Jurkat, Clone E6-1 (cell line): ENCODE measurements at places on chromosomes 13 and 19.

GRCh38 chr13:78299832-78300623, 303.3 kb downstream of the POU4F1 start:
- no peak for DNase-seq

DNA sequence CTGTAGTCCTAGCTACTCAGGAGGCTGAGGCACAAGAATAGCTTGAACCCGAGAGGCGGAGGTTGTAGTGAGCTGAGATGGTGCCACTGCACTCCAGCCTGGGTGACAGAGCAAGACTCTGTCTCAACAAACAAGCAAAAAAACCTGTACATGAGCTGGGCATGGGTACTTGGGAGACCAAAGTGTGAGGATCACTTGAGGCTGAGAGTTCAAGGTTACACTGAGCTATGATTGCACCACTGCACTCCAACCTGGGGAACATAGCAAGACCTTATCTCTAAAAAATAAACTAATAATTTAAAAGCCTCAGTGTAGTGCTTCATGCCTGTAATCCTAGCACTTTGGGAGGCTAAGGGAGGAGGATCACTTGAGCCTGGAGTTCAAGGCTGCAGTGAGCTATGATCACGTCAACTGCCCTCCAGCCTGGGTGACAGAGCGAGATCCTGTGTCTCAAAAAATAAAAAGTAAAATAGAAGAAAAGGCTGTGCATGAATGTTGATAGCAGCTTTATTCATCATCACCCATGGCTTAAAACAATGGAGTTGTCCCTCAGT, 12.3 kb upstream of the DOCK6 start:
- no peak for DNase-seq

DNA sequence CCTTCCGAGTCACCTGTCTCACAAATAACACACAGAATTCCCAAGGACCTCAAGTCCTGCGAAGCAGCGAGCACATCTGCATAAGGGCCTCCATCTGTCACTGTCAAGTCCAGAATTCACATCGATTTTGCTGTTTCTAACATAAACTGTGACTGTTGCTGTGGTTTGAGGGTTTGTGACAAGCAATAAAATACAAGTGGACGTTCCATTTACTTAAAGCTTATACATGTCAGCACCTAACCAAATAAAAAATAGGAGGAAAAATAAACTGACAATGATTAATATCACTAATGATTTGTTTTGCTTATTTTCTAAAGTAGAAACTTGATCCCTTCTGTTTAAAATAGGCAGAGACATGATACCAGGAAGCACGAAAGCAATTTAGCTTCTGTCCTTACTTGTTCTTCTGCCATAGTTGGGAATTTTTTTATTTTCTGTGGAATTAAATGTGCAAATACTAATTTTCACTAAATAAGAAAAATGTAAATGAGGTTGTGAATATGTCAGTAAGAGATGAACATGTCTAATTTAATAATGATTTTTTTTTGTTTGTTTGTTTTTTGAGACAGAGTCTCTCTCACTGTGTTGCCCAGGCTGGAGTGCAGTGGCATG, 279.1 kb downstream of the FGF9 start:
- DNase-seq, result no peak

DNA sequence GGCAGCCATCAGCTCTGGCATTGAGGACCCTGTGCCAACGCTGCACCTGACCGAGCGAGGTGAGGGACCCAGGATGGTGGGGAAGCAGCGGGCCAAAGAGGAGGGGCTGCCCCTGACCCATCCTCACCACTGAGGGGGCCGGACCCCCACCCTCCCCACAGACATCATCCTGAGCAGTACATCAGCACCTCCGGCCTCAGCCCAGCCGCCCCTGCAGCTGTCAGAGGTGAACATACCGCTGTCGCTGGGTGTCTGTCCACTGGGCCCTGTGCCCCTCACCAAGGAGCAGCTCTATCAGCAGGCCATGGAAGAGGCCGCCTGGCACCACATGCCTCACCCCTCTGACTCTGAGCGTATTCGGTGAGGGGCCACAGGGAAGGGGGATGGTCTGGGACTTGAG, 7.3 kb downstream of the LENG1 start:
- no peak for DNase-seq

DNA sequence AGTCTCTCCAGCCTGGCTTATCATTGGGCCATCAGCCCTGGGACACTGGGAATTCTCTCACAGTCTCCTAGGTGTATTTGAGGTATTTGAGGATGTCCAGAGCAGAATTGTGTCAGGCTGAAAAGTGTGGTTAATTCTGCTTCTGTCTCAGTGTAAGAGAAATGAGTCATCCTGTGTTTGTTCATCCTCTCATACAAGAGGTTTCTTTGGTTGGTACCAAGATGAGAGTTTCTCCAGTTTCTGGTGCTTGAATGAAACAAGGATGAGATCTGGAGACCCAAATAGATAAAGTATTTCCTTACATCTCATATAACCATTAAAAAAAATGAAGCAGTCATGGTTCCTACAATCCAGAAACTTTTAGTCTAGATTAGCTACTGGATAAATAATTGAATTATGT, 7.7 kb downstream of the ZNF253 start:
- DNase-seq, result no peak

DNA sequence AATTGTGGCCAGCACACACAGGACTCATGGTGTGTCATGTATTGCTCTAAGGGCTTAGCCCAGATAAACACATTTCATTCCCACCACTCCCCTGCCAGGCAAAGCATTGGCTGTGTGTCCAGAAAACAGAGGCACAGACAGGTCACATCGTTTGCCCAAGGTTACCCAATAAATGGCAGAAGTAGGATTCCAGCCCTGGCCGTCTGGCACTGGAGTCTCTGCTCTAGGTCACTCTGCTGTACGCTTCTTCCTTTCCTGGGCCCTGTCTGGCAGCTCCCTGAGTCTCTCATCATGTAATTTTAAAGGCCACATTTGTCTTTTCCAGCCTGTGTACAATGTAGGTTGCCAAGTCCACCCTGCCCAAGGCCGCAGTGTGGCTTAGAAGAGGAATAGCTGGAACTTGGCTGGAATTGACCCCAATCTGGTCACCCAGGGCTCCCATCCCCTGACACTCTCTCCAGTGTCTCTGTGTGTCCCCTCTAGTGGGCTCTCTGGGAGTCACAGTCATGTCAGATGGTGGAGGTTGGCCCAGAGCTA, 264.5 kb upstream of the TSHZ3 start:
- DNase-seq, result no peak

DNA sequence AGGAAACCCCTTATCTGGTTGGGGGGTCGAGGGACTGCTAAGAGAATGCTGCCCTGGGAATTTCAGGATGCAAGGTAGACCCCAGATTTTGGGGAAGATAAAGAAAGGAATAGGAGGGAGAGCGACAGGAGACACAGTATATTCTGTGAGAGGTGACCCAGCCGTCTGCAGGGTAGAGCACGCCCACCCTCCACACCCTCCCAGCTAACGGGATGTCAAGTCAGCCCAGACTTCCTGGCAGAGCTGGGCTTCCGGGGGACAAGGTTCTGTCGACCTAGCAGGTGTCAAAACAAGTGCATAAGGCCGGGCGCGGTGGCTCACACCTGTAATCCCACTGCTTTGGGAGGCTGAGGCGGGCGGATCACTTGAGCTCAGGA, 695 bp upstream of the PRR36 start:
- DNase-seq, result no peak

GRCh38 chr13:81488021-81488420, 1147.1 kb upstream of the SPRY2 start:
- no peak for DNase-seq

GRCh38 chr13:94595001-94595949, 677 bp downstream of the TGDS start:
- no peak for DNase-seq

- DNase-seq, result no peak
Measured at GRCh38 chr13:61994174-61994573, 578.5 kb upstream of the PCDH20 start.

DNA sequence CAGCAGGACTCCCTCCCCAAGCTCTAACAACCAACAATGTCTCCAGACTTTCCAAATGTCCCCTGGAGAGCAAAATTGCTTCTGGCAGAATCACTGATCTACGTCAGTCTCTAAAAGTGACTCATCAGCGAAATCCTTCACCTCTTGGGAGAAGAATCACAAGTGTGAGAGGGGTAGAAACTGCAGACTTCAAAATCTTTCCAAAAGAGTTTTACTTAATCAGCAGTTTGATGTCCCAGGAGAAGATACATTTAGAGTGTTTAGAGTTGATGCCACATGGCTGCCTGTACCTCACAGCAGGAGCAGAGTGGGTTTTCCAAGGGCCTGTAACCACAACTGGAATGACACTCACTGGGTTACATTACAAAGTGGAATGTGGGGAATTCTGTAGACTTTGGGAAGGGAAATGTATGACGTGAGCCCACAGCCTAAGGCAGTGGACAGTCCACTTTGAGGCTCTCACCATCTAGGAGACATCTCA, 6.2 kb upstream of the CEACAM5 start:
- DNase-seq, result no peak

DNA sequence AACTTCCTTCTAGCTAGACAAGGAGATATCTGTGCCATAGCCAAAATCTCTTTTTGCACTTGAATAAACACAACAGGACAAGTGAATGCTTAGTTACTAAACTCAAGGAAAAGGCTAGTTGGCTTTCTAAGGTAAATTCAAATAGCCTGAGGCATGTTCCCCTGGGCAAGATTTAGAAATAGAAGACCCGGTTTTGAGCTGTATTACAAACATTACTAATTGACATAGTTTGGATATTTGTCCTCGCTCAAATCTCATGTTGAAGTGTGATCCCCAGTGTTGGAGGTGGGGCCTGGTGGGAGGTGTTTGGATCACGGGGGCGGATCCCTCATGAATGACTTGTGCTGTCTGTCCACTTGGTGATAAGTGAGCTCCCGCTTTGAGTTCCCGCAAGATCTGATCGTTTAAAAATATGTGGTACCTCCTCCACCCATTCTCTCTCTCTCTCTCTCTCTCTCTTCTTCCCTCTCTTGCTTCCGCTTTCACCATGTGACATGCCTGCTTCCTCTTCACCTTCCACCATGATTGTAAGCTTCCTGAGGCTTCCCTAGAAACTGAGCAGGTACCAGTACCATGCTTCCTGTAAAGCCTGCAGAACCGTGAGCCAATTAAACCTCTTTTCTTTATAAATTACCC, 3.9 kb upstream of the KBTBD6 start:
- no peak for DNase-seq

DNA sequence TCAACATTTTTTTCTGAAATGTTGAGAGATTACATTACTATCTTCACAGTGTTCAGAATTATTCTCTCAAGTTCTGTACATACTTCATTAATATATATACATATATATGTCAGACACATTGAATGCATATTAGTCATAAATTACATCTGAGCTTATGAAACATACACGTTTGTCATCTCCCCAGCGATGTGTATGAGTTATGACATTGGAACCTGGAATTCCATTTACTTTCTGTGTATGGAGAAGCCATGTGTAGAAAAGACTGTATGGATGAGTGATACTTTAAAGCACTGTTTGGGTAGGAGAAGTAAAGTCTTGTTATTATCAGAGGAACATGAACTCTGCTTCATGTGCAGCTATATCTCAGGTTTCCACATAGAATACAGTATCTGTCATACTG, 167.2 kb downstream of the FGF14 start:
- no peak for DNase-seq

DNA sequence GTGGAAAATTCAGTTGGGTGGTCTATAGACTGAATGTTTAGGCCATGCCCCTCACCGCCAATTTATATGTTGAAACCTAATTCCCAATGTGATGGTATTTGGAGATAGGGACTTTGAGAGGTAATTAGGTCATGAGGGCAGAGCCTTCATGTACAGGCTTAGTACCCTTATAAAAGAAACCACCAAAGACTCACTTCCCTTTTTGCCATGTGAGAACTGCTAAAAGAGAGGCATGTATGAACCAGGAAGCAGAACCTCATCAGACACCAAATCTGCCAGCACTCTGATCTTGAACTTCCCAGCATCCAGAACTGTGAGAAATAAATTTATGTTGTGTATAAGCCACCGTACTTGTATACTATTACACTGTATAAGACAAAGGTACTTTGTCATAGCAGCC, 40.6 kb downstream of the UQCRFS1 start:
- DNase-seq, result no peak

- no peak for DNase-seq
Measured at GRCh38 chr13:113929628-113930615, 44.0 kb downstream of the C13orf46 start.

- no peak for DNase-seq
Measured at GRCh38 chr13:105940882-105941281, 594.6 kb downstream of the EFNB2 start.

DNA sequence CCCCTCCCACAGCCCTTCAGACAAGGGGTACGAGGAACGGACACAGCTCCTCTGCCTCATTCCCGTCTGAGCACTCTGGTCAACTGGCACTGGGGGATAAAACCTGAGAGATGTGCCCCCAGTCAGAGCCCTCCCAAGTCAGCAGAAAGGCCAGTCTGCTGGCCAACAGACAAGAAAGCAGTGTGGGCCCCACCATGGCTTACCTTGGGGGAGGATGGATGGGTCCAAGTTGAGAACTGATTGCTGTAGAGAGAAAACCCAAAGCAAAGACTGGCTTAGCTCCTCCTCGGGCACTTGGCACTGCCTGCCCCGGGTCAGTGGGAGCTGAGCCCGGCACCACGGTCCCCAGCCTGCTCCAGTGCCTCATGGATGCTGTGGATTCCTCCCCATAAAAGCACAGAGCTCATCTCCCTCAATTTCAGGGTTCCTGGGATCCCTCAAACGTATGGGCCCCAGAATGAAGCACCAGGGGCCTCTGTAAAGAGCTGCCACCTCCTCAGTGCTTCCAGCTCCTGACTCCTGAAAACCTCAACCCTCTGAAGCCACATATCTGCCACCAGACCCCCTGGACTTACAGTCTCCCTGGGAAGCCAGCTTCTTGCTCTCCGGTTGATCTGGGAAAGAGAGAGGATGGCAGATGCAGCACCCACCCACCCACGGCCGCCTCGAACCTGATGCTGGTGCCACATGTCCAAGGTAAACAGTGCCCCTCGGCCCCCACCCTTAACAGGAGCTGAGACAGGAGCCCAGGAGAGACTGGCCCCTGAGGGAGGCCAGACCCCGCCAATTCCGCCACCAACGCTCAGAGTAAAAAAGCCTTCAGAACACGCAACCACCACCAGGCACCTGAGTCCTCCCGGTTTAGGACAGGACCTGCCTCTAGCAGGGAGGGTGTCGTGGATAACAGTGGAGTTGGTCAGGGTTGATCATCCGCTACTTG, 3.3 kb downstream of the KHSRP start:
- DNase-seq, result no peak

DNA sequence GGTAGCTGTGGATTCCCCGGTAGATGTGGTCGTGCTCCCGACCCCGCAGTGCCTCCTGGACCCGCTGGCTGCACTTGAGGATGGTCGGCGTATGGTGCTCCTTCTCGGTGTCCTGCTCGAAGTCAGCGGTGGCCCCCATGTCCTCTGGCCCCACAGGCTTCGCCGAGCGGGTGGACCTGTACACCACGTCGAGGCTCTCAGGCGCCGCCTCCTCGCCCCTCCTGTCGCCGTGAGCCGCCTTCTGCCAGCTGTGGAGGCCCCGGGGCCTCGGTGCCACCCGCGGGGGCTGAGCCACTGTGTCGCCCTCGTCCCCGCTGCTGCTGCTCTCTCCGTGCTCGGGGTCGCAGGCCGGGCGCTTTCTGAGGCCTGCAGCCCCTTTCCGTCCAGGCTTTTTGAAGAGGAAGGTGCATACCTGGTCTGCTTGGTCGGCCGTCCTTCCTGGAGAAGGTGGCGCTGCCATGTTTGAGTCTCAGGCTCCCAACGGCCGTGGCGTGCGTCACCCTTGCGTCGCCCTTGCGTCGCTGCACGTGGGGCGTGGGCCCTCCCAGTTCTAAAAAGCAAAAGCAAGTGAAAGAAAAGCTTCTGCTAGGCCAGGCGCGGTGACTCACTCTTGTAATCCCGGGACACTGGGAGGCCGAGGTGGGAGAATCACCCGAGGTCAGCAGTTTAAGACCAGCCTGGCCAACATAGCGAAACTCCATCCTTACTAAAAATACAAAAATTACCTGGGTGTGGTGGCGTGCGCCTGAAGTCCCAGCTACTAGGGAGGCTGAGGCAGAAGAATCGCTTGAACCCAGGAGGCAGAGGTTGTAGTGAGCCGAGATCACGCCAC, at the start of gene RNF113B:
RNF113B (minus strand) TSS at position 493 of the 832 bp plus-strand sequence; CDS start at position 460, 33 bp downstream.
- DNase-seq, result no peak
